ENCODE measurements at places on chromosomes 7 and 10.

GRCh38 chr7:123571684-123572083 is 14.1 kb upstream of the NDUFA5 start:
- DNase-seq, result no peak

- DNase-seq, result no peak
Measured at GRCh38 chr7:16261654-16262053, 159.7 kb downstream of the CRPPA start.

- DNase-seq, result no peak
Measured at GRCh38 chr10:58104351-58104751, 163.3 kb downstream of the IPMK start.

DNA sequence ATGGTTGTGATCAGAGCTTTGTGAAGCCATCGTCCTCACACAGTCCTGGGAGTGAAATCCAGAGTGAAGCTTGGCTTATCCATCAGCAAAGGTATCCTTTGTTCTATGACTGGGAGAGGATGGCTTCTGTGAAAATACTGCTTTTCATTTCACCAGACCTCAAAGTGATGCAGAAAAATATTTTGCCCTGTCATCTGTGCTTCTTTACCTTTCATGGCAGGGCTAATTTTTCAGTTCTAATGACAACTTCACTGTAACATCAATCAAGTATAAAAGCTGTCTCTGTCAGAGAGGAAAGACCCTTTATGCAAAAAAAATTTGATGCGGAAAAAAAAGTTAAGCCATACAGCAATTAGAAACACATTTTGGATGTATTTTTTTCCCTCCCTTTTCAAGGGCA is 468.1 kb upstream of the ADARB2 start:
- no peak for DNase-seq

- DNase-seq, result no peak
Measured at GRCh38 chr10:132493246-132493755, 44.3 kb upstream of the INPP5A start.

DNA sequence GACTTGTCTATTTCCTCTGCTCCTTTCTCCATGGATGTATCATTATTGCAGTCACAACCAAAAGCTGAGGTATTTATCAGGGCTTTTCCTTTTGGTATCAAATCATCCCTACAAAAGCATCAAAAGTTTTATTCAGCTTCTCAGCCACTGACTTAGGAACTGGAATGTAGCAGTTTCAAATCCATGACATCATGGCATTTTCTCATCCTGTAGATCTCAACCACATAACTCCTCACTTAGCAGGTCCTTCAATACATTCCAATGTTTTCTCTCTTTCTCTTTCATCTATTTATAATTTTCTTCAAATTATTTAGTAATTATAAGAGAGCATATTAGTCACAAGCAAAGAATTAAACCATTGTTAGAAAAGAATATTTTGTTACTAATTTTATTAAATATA is 537.4 kb upstream of the SORCS1 start:
- DNase-seq, result no peak

GRCh38 chr10:16439295-16439694 is 2.5 kb downstream of the PTER start:
- DNase-seq, result no peak

DNA sequence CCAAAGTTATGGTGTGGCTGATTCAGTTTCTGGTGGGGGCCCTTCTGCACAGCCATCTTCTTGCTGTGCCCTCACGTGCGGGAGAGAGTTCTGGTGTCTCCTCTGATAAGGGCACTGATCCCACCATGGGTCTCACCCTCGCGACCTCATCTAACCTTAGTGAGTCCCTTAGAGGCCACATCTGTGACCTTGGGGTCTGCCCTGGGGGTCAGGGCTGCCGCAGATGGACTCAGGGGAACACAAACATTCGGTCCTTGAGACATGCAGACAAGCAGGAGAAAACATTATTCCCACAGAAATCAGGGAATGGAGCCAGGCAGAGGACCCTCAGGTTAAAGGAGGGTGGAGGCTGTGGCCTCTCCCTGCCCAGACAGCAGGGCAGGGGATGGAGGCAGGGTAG is 177.9 kb downstream of the DNAJB6 start:
- DNase-seq, result no peak

DNA sequence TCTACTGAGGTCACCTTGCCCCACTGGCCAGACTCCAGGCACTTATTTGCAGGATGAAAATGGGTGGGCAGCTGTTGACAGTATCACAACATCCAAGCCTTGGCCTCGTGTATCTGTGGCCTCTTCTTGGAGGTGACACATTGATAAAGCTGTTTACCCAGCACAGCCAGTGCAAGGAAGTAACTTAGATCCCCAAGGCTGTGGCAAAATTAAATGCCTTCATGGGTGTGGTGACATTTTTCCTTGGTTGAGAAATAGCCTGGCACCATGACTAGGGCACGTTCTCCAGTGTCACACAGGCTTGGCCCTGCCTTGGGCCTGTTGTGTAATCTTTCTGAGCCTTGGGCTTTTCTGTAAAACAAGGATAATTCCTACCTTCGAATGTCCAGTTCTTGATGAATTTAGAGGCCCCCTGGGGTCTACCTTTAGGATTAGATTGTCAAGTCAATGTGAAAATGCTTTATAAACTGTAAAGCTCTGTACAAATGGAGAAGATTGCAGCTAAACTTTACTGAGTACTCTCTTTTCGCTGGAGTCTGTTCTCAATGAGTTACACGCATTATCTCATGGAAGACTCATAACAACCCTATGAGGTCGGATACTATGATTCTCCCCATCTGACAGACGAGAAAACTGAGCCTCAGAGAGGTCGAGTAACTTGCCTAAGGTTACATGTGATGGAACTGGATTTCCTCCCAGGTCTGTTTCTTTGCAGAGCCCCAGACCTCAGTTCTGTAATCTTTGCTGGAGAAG is 46.7 kb upstream of the LOXL4 start:
- DNase-seq, result no peak

GRCh38 chr10:11236234-11236633 is 218.6 kb downstream of the CELF2 start:
- DNase-seq, result no peak

GRCh38 chr10:50346942-50347341 is 95.6 kb upstream of the ASAH2 start:
- DNase-seq, result no peak

DNA sequence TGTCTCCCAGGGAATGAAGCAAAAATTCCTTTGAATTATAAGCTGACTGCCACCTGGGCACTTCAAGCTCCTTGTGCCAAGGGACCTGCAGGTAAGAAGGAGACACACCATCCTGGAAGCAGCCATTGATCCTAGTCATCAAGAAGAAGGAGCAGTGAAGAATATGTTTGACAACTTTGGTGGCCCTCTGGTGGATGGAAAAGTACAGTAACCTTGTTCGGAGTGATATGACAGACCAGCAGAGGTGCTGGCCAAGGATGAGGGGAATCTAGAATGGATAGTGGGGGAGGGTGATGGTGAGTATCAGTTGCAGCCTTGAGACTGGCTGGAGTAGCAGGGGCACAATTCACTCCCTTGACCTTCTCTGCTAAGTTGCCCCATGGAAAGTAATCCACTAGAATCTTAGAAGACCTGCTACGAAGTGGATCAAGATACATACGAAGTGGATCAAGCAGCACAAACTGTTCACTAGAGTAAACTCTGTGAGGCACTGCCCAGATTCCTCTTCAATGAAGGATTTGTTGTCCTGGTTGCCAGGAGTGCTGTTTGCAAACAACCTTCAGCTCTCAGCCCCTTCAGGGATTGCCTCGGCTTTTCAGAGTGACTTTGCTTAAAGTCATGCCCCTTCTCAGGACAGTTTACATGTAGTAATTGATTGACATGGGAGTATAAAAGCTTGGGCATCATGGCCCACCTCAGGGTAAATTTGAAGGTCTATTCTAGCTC is 44.8 kb upstream of the ORC5 start:
- no peak for DNase-seq

DNA sequence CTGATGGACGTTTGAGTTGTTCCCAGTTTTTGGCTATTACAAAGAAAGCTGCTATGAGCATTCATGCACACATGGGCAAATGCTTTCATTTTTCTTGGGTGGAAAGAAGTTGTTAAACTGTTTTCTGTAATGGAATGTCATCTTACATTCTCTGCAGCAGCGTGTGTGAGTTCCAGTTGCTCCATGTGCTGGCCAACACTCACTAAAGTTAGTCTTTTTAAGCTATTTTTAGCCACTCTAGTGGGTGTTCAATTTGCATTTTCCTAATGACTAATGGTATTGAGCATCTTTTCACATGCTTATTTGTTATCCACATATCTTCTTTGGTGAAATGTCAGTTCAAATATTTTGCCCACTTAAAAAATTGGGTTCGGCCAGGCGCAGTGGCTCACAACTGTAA is 82.8 kb upstream of the COL13A1 start:
- DNase-seq, result no peak

DNA sequence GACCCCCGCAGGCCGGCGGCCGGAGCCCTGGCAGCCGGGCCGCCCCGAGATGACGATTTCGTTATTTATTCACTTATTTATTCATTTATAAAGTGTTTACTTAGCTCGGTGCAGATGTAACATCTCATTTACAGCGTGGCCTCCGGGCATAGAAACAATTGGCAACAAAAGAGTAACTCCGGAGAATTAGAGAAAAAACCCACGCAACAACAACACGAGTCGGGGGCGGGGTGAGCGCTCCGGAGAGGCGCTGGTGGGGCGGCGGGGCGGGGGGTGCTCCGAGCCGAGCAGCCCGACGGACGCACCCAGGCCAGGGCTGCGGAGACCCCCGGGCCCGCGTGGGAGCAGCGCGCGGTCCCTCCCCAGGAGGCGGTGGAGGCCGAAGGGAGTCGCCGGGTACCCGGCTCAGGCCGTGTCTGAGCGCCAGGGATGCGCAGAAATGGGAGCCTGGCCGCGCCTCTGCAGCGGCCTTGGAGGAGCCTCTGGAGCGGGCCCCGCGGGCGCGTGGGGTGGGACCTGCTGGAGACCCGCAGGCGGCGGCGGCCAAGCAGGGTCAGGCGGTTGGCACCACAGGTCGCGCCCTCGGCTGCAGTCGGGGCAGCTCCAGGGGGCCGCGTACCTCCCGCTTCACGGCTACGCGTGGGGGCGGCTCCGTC is 14.3 kb downstream of the UNCX start:
- DNase-seq, result no peak

DNA sequence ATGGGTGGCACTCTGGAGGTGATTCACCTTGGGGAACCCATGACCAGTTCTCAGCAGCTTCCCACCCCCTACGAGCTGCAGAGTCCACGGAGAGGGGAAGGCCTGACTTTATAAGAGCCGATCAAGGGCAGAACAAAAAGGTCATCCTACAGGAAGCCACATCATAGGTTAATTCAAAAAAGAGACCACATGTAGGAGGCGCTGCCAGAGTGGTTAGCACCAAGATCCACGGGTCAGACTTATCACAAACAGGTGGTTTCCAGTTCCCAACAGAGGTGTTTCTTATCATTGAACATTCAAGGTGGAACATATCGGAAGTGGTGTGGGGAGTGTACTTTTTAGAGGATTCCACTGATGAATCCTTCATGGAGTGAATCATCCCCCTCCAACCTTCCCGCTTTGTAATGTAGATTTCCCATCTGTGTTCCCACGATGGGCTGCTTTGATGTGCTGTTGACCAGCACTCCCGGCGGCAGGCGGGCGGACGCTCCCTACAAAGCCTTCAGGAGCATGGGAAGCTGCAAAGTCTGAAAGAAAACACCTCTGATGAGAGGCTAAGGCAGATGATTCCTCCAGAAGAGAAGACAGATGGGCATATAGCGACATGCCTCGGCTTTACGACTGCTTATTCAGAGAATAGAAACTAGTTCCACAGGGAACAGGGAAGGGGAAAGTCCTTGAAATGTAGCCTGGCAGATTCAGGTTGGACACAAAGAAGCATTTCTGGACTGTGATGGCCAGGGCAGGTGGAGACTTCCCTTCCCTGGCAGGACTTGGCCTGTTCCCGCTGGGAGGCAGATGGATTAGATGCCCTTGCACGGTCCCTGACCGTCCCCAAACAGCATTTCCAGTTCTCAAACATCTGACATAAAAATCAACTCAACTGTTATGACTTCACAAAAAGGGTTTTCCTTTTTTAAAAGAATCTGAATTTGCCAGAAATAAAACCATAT is 66.5 kb downstream of the AFAP1L2 start:
- no peak for DNase-seq

DNA sequence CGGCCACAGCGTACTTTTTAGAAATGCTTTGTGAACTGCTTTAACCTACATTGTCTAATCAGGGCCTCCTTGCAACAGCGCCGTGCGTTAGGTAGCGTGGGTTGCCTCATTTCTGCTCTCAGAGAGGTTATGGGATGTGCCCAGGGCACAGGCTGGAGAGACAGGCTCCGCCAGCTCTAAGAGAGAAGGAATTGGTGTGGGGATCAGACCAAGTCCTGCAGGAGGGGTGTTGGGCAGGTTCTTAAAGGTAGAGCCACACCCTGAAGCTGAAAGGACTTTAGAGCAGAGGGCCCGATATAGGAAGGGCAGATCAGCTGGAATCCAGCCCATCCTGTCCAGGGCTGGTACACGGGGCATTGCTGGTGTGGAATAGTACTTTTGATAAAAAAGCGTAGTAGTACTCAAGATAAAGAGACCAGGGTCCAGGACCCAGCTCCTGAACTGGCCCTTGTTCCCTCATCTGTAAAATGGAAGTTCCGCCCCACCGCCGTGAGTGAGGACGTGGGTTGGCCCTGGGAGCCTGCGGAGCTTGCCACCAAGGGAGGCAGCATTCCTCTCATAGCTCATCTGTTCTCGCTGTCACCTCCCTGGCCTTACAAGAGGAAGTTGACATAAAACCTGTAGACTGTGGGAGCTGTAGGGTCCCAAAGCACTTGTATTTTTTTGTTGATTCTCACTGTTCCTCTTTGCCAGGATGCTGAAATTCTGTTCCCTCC is 37.2 kb downstream of the TMEM120A start:
- no peak for DNase-seq

GRCh38 chr10:48818081-48818480 is 121.6 kb downstream of the LRRC18 start:
- no peak for DNase-seq

DNA sequence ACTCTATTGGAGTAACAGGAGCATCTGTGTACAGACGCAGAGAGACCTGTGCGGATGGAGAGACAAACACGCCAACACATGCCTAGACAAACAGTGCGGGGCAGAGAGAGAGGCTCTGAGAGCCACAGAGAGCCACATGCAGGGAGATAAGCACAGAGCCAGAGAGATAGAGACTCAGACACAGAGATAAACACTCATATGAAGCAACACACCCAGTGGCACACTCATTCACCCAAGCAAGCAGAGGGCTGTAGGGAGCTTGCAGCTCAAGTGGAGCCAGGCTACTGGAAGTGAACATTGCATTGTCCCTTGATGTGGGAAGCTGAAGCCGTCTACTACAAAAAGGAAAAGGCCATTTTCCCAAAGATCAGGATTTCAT is 46.6 kb upstream of the PODXL start:
- no peak for DNase-seq

- DNase-seq, result no peak
Measured at GRCh38 chr7:44633254-44634186, 27.1 kb downstream of the OGDH start.

GRCh38 chr10:90960355-90960814 is 39.5 kb upstream of the ANKRD1 start:
- DNase-seq, result no peak

Data from amygdala (tissue), 56 donors.